ENCODE measurements at places on chromosomes 5 and 9. TPM values are rescaled to one million over a fixed set of nuclear protein-coding genes. Genes with fewer than 3 reads are reported as not detected.

- no peaks in the 10 kb centered on the region for H3K4me1 ChIP-seq
- no peak overlapping the region for H3K4me3 ChIP-seq
- no peaks in the 10 kb centered on the region for H3K27me3 ChIP-seq
- H3K27ac ChIP-seq, result no peak overlapping the region
- DNase-seq, result no peak
Measured at GRCh38 chr5:97297704-97298091, 114.7 kb upstream of the RIOK2 start.

DNA sequence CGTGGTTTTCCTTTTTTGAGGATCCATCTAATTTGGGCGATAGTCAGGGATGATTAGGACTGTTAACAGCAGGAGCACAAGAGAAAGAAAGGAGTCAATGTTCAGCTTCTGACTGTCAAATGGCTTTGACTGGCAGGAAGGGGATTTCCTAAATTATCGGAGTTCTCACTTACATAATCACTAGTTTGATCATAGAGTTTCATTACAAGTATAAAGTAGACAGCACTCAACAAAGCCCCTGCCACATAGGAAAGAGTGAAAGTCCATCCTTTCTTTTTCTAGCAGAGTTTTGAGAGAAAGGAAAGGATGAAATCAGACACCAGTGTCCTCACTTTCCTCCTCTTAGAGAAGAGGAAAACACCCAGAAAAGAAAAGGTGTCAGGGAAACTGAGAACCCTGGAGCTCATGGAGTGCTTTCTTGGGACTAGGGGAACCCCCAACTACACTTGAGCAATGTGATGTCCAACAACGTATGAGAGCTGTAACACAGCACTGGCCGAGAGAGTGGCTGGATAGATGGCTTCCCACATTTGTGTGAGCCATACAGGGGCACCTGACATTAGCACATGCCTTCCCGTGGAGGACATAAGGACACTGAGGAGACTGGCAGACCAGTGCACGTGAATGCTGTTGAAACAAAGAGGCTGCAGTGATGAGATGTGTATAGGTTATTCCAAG is 26.0 kb upstream of the LPAR1 start:
- no peaks in the 10 kb centered on the region for H3K27me3 ChIP-seq
- no peak overlapping the region for H3K4me3 ChIP-seq
- no peaks in the 10 kb centered on the region for H3K4me1 ChIP-seq
- H3K27ac ChIP-seq, result no peak overlapping the region

- H3K36me3 ChIP-seq, result no peaks in the 10 kb centered on the region
- H3K27me3 ChIP-seq, result no peaks in the 10 kb centered on the region
- H3K4me3 ChIP-seq, result no peak overlapping the region
- H3K4me1 ChIP-seq, result no peaks in the 10 kb centered on the region
Measured at GRCh38 chr9:69027355-69028097, 8.0 kb upstream of the FXN start.

DNA sequence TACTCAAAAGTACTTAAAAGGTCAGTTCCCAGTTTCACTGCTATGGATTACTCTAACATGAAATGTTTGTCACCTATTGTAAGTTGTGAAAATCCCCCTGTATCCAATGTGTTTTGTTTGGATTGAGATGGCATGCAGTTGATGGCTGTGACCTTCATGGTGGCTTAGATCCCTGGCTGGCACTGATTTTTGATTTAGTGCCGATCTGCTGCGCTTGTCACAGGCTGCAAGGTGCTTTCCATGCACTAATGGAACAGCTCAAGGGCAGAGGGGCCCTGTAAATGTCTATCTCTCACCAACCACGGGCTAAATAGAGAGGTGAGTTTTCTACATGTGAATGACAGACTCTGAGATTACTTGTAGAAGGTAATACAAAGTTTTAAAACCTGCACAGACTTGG is 69.8 kb upstream of the WDR41 start:
- no peaks in the 10 kb centered on the region for H3K27me3 ChIP-seq
- no peak overlapping the region for H3K27ac ChIP-seq
- no peaks in the 10 kb centered on the region for H3K4me1 ChIP-seq
- no peak overlapping the region for H3K4me3 ChIP-seq
- no peaks in the 10 kb centered on the region for H3K36me3 ChIP-seq

DNA sequence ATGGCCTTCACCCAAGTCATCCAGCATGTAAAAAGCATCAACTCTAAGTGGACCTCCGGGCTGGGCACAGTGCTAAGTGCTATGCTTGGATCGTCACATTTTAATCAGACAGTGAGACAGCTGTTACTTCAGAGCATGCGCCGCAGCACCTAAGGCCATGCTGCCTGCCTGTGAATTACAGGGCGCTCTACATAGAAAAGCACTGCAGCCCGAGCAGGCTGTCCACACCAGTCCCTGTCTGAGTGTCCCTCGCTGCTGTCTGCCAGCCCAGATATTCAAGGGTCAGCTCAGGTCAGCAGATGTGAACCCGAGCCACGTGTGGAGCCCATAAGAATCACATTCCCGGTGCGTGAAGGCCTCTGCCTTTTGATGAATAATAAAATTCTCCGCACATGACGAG is 37.1 kb downstream of the AK8 start:
- no peaks in the 10 kb centered on the region for H3K36me3 ChIP-seq
- H3K27me3 ChIP-seq, result no peaks in the 10 kb centered on the region
- DNase-seq, result no peak
- no peak overlapping the region for H3K27ac ChIP-seq
- H3K4me3 ChIP-seq, result no peak overlapping the region
- H3K4me1 ChIP-seq, result no peaks in the 10 kb centered on the region

GRCh38 chr9:32955655-32956478 is 45.6 kb downstream of the APTX start:
- H3K4me1 ChIP-seq, result no peaks in the 10 kb centered on the region
- no peak overlapping the region for H3K27ac ChIP-seq
- no peaks in the 10 kb centered on the region for H3K27me3 ChIP-seq

DNA sequence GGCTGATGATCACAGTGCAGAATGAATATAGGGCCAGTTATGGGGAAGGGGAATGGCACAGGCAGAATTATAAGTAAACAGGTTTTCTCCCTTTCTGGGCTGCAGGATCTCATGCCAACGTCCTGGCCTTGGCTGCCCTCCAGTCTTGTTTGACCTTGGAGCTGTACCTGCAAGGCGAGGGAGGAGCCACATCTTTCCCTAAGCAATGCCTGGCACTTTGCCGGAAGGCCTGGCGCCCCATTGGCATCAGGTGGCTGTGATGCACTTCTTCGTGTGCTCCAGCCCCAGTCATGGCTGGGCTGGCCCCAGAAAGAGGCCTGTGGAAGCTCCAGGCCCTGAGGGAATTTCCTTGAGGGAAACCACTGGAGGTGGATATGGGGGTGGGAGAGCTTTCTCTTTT is 16.7 kb upstream of the IQGAP2 start:
- peak; percentile 74 for DNase-seq
- H3K4me1 ChIP-seq, result no peaks in the 10 kb centered on the region
- peak overlapping the region; percentile 68 for H3K27ac ChIP-seq
- H3K36me3 ChIP-seq, result no peaks in the 10 kb centered on the region
- no peaks in the 10 kb centered on the region for H3K27me3 ChIP-seq

DNA sequence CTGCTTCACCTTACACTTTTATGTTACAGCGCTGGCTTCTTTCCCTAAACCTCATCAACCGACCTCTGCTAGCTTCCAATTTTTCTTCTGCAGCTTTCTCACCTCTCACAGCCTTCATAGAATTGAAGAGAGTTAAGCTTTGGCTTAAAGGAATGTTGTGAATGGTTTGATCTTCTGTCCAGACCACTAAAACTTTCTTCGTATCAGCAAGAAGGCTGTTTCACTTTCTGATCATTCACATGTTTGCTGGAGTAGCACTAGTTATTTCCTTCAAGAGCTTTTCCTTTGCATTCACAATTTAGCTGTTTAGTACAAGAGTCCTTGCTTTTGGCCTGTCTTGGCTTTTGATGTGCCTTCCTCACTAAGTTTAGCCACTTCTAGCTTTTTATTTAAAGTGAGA is 49.5 kb downstream of the NR3C1 start:
- no peaks in the 10 kb centered on the region for H3K27me3 ChIP-seq
- H3K4me3 ChIP-seq, result no peak overlapping the region
- H3K27ac ChIP-seq, result peak overlapping the region; percentile 0
- no peaks in the 10 kb centered on the region for H3K4me1 ChIP-seq
- DNase-seq, result no peak
- H3K36me3 ChIP-seq, result no peaks in the 10 kb centered on the region

DNA sequence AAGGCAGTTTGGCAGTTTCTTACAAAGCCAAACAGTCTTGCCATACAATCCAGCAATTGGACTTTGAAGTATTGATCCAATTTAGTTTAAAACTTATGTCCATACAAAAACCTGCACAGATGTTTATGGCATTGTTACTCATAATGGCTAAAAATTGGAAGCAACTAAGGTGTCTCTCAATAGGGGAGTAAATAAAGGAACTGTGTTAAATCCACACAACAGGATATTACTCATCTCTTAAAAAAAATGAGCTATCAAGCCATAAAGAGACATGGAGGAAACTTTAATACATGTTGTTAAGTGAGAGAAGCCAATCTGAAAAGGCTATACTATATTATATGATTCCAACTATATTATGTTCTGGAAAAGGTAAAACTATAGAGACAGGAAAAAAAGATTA is 313.6 kb upstream of the CD180 start:
- no peak overlapping the region for H3K27ac ChIP-seq
- no peaks in the 10 kb centered on the region for H3K4me1 ChIP-seq

- H3K27ac ChIP-seq, result no peak overlapping the region
- H3K27me3 ChIP-seq, result no peaks in the 10 kb centered on the region
- no peaks in the 10 kb centered on the region for H3K36me3 ChIP-seq
- DNase-seq, result no peak
- no peak overlapping the region for H3K4me3 ChIP-seq
- no peaks in the 10 kb centered on the region for H3K4me1 ChIP-seq
Measured at GRCh38 chr9:117095081-117095480, 319.8 kb downstream of the ASTN2 start.

DNA sequence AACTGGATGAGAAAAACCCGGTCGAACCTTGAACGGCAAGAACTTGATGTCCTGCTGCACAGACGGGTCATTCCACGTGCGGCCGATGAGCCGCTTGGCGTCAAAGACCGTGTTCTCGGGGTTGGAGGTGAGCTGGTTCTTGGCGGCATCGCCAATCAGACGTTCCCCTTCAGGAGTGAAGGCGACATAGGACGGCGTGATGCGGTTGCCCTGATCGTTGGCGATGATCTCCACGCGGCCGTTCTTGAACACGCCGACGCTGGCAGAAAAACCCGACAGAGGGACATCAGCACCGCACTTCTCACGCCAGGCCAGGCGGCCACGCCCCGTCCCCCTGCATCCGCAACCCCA is 519 bp downstream of the HSPA5 start:
- H3K27ac ChIP-seq, result peak overlapping the region; percentile 98
- peak; percentile 45 for DNase-seq
- peaks cover 8% of the 10 kb centered on the region for H3K36me3 ChIP-seq
- no peaks in the 10 kb centered on the region for H3K27me3 ChIP-seq

GRCh38 chr5:67771221-67771620 is 444.3 kb upstream of the PIK3R1 start:
- no peak for DNase-seq
- H3K27me3 ChIP-seq, result no peaks in the 10 kb centered on the region
- no peak overlapping the region for H3K27ac ChIP-seq
- no peak overlapping the region for H3K4me3 ChIP-seq

DNA sequence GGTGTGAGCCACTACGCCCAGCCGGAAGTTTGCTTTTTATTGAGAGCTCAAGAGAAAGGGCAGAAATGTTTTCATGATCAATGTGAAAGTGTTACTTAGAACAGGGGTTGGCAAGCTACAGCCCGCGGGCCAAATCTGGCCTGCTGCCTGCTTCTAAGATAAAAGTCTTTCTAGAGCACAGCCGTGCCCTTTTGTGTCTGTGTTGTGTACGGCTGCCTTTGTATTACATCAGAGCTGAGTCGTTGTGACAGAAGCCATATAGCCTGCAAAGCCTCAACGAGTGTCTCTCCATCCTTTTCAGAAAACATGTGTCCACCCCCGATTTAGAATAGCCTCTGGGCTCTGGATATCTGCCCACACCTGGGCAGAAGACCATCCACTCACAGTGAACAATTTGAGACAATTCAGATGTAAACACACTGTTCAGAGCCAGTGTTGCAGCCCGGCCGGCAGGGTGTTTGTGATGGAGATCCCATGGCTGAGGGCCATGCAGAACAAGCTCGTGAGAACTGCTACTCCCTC is 28.8 kb downstream of the AK8 start:
- H3K27ac ChIP-seq, result no peak overlapping the region
- H3K27me3 ChIP-seq, result no peaks in the 10 kb centered on the region
- no peaks in the 10 kb centered on the region for H3K36me3 ChIP-seq
- no peaks in the 10 kb centered on the region for H3K4me1 ChIP-seq
- H3K4me3 ChIP-seq, result no peak overlapping the region
- DNase-seq, result no peak

GRCh38 chr9:99411068-99411467 is 189.0 kb downstream of the SEC61B start:
- DNase-seq, result no peak
- no peaks in the 10 kb centered on the region for H3K27me3 ChIP-seq
- no peaks in the 10 kb centered on the region for H3K4me1 ChIP-seq
- no peak overlapping the region for H3K27ac ChIP-seq
- H3K36me3 ChIP-seq, result no peaks in the 10 kb centered on the region

DNA sequence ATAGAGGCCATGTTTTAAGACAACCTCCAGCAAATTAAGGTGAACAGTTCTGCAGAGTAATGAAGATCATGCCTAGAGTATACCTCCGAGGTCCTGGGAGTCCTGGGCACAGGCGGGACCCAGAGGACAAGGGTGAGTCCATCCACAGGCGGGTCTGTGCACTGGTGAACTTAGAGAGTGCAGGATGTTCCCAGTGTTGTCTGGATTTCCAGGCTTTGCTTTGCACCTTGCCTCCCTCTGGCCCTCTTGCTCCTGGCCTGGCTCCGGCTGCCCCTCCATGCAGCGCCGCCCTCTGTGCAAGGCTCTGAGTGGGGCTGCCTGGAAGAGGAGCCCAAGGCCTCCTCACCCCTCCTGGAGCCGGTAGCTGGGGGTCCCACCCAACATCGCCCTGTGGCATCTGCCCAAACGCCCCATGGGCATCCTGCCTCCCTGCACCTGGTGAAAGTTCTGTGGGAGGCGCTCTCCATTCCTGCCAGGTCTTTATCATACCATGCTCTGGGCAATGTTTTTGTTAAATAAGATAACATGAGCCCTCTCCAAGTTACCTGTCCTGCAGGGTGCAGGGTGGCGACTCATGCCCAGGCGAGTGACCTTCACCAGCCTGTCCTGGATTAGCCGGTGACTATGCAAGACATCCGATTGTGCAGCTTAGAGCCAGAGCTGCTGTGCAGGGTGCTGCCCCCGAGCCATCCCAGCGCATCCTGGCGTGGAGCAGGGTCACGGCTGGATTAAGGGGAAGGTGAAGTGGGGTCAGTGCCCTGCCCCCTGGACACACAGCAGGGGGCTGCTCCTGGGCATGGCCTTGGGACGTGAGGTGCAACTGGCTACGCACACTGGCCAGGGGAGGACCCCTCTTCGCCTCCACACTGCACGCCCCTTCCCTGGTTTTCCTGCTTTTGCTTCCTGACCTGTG is 41.3 kb upstream of the LPCAT1 start:
- peaks cover 8% of the 10 kb centered on the region for H3K27me3 ChIP-seq
- no peak overlapping the region for H3K27ac ChIP-seq
- no peaks in the 10 kb centered on the region for H3K4me1 ChIP-seq
- no peak for DNase-seq
- no peaks in the 10 kb centered on the region for H3K36me3 ChIP-seq

FBLL1 gene
- 0.32 TPM for total RNA-seq

CCL19 gene
- 1.3 TPM for total RNA-seq

FCN2 gene
- 0.73 TPM for total RNA-seq

PCDHB16 gene
- 11.8 TPM for total RNA-seq

QSOX2 gene
- 5.6 TPM for total RNA-seq

PHF24 gene
- total RNA-seq, result 0.33 TPM

TAF11L4 gene
- total RNA-seq, result not detected
